ENCODE measurements at places on chromosomes 5 and 9.

GRCh38 chr5:11069041-11069440 is 308.0 kb upstream of the DAP start:
- DNase-seq, result no peak

DNA sequence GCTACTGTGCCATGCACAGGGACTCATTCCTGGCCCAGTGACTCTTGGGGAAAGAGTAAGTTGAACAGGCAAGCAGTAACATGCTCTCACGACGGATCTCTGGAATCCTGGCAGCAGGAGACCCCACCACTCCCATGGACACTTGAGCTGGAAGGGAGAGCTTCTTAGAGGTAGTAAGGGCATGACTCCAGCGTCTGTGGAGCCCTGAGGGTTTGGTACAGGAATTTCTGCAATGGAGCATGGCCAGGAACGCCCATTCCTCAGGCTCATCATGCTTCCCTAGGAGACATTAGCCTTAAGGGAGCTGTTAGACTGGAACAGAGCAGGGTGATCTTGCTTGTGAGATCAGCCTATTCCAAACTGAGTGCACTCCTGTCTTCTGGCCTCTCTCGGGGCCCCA is 212.9 kb downstream of the MAT2B start:
- DNase-seq, result no peak

DNA sequence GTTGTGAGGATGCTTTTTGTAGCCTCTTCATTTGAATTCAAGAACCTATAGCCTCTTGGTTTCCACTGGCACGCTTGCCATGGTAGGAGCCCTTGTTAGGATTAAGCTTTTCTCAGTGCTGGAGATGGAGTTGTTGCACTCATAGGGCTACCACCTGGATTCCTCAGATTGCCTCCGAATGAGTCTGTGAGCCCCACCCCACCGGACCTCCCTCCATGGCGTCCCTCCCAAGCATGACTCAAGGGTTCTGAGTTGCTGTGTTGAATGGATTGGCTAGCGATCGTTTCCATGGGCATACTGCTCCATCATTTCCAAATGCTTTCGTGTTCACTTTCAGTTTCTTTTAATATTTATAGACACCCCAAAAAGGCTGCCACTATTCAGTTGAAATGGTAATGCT is 69.9 kb downstream of the DAPK1 start:
- no peak for DNase-seq

- no peak for DNase-seq
Measured at GRCh38 chr9:120284821-120285220, 295.1 kb downstream of the CDK5RAP2 start.

GRCh38 chr5:94503677-94504076 is 114.7 kb downstream of the KIAA0825 start:
- no peak for DNase-seq

GRCh38 chr9:133618726-133619125 is 9.5 kb upstream of the FAM163B start:
- no peak for DNase-seq

GRCh38 chr5:15715967-15716366 is 216.0 kb downstream of the FBXL7 start:
- DNase-seq, result no peak

- DNase-seq, result no peak
Measured at GRCh38 chr9:135994501-135995192, 33.5 kb upstream of the UBAC1 start.

DNA sequence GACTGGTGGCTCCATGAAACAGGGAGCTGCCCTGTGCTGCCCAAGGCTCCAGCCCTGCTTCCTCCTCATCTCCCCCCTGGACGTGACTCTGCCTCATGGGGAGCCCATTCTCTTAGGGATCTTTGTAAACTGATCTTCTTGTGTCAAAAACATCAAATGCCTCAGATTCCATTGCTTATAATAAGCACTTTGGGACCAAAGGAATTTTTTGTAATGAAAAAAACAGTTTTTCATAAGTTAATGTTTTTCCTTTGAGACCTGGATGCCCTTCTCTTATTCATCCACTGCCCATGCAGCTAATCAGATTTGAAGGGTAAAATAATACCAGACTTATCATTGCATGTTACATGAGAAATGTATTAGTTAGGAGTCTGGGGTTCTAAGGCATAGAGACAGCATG is 41.7 kb downstream of the PALM2AKAP2 start:
- no peak for DNase-seq

DNA sequence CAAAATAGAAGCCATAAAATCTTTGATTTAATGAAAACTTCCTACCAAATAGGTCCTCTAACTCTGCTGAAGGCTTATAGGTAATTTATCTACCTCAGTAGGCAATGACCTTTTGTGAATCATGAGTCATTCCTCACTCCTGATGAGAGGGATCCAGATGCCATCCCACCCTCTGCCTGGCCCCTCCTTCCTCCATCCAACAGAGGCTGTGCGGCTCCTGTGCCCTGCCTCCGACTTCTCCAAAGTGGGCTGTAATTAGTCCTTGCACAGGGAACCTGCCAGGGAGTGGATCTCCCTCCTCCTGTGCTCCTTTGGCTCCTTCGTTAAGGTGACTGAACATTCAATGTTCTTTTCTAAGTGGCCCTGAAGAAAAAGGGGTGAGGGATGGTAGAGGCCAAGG is 213.9 kb upstream of the TBCA start:
- DNase-seq, result no peak

GRCh38 chr9:9790216-9790872 is 822.5 kb downstream of the PTPRD start:
- DNase-seq, result no peak

GRCh38 chr5:109357807-109358206 is 52.0 kb downstream of the PJA2 start:
- DNase-seq, result no peak

- DNase-seq, result no peak
Measured at GRCh38 chr5:81547001-81547400, 153.1 kb upstream of the ACOT12 start.

Measured in activated T-cell treated with anti-CD3 and anti-CD28 coated beads, Interleukin-2, amount 50 U/mL, for 48 hours (primary cell).